ENCODE measurements at places on chromosomes 1 and 21.

DNA sequence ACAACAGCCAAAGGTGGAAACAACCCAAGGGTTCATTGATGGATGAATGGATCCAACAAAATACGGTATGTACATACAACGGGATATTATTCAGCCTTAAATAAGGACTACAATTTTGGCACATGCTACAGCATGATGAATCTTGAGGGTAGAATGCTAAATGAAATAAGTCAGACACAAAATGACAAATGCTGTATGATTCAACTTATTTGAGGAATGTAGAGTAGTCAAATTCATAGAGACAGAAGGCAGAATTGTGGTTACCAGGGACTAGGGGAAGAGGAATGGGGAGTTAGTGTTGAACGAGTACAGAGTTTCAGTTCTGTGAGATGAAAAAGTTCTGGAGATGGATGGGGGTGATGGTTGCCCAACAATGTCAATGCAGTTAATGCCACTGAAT, 118.0 kb upstream of the PAXBP1 start:
- H3K4me3 ChIP-seq: no peak overlapping the region
- peaks cover 5% of the 10 kb centered on the region for H3K4me1 ChIP-seq
- H3K27me3 ChIP-seq: peaks cover 2% of the 10 kb centered on the region
- no peak for DNase-seq
- H3K36me3 ChIP-seq: no peaks in the 10 kb centered on the region
- H3K27ac ChIP-seq: no peak overlapping the region

DNA sequence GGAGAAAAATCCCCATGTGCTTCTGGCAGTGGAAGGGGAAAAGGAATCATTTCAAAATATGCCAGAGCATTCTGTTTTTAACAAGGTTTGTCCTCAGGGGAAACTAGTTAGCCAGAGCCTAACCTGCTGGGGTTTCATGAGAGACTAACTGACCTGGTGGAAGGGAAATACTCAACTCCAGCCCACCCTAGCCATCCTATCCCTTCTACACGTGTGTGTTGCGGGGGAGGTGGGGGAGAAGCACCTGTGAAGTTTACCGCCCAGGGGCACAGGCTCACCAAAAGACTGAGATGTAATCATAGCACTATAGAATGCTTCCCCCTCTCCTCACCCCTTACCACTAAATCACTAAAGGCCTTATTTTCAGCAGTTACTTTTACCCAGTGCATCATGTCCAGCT, 139.5 kb downstream of the GRIK3 start:
- H3K4me1 ChIP-seq: no peaks in the 10 kb centered on the region
- no peak for DNase-seq
- H3K27ac ChIP-seq: no peak overlapping the region
- no peak overlapping the region for H3K4me3 ChIP-seq
- no peaks in the 10 kb centered on the region for H3K27me3 ChIP-seq

- DNase-seq: no peak
- H3K4me3 ChIP-seq: no peak overlapping the region
- H3K4me1 ChIP-seq: no peaks in the 10 kb centered on the region
- no peak overlapping the region for H3K27ac ChIP-seq
- H3K36me3 ChIP-seq: peaks cover 2% of the 10 kb centered on the region
Observed at GRCh38 chr1:77927414-77927813, 39.0 kb downstream of the NEXN start.

DNA sequence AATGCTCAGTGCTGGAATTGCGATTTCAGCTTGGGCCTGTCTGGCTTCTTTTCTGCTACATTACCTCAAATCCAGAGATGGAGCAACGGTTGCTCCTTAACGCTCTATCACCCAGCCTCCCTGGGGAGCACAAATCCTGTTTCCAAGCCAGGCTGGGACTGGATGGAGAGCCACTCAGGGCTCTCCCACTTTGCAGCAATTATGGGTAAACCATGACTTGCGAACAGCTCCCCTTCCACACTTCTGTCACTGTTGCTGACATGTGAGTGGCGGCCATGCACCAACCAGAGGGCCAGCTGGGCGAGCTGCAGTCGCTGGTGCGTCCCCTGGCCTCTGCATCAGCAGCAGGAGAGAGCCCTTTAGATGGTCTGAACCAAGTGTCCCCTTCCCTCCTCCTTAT, 65.1 kb upstream of the RAB4A start:
- no peak for DNase-seq
- no peak overlapping the region for H3K27ac ChIP-seq
- peaks cover 11% of the 10 kb centered on the region for H3K27me3 ChIP-seq
- H3K4me3 ChIP-seq: no peak overlapping the region
- peaks cover 18% of the 10 kb centered on the region for H3K4me1 ChIP-seq
- H3K36me3 ChIP-seq: no peaks in the 10 kb centered on the region

GRCh38 chr1:87787551-87787950, 458.9 kb downstream of the LMO4 start:
- no peak overlapping the region for H3K4me3 ChIP-seq
- no peak for DNase-seq
- H3K27me3 ChIP-seq: no peaks in the 10 kb centered on the region
- no peaks in the 10 kb centered on the region for H3K36me3 ChIP-seq

GRCh38 chr1:35947547-35947946, 16.6 kb downstream of the AGO3 start:
- no peak for DNase-seq
- no peaks in the 10 kb centered on the region for H3K27me3 ChIP-seq
- no peak overlapping the region for H3K4me3 ChIP-seq
- no peaks in the 10 kb centered on the region for H3K4me1 ChIP-seq
- H3K36me3 ChIP-seq: no peaks in the 10 kb centered on the region

DNA sequence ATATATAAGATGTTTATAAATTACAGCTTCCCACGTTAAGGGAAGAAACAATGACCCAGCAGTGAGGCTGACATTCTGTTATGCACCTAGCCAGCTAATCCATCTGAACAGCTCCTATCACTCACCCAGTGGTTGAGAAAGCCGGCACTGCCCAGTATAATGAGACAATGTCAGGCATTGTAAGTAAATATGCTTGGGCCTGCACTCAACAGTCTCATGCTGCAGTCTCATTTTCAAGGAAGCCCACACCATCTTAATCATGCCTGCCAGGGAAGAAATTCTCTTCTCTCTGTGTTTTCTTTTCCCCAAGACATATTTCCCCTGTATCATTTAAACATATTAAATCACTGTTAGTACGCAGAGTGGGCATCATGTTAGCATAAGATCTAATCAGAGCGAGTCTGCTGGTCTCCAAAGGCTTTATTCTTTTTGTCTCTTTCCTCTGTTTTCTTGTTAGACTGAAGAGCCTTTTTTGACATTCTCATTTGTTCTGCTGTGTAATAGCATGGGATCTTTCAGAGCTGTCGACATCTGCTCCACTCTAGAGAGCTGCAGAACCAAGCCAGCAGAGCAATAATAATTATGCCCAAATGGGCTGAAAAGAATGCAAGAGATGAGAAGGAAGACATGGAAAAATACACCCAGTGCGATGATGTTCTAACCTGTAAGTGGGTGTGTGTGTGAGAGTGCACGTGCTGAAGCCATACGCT, 67.6 kb upstream of the SLC22A15 start:
- no peak overlapping the region for H3K27ac ChIP-seq
- peaks cover 8% of the 10 kb centered on the region for H3K4me1 ChIP-seq
- DNase-seq: peak; percentile 15
- no peaks in the 10 kb centered on the region for H3K36me3 ChIP-seq

- no peaks in the 10 kb centered on the region for H3K4me1 ChIP-seq
- H3K27ac ChIP-seq: no peak overlapping the region
- no peaks in the 10 kb centered on the region for H3K27me3 ChIP-seq
- H3K4me3 ChIP-seq: no peak overlapping the region
- no peaks in the 10 kb centered on the region for H3K36me3 ChIP-seq
- DNase-seq: no peak
Observed at GRCh38 chr21:27070861-27071670, 104.2 kb upstream of the ADAMTS5 start.

DNA sequence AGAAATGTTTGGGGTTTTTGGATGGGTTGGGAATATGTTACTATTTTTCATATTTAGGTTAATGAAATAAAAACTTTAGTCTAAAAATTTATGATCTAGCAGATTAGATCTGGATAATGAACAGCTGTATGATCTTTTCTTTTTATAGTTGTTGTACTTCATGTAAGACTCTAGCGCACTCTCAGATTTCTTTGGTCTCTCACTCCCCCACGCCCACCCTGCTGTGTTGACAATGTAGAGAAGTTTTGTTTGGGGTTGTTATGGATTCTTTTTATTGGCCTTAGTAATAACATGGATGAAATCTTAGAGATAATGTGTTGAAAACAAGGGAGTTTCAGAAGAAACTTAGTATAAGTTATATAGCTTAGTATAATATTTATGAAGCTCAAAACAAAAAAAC, 5.5 kb downstream of the KLF18 start:
- H3K4me3 ChIP-seq: no peak overlapping the region
- DNase-seq: no peak
- no peaks in the 10 kb centered on the region for H3K4me1 ChIP-seq
- H3K27me3 ChIP-seq: peaks cover 17% of the 10 kb centered on the region
- H3K36me3 ChIP-seq: no peaks in the 10 kb centered on the region

GRCh38 chr1:42618866-42619265, 39.4 kb upstream of the PPIH start:
- no peak for DNase-seq
- no peaks in the 10 kb centered on the region for H3K4me1 ChIP-seq
- no peak overlapping the region for H3K4me3 ChIP-seq
- no peaks in the 10 kb centered on the region for H3K36me3 ChIP-seq

- H3K36me3 ChIP-seq: peaks cover 52% of the 10 kb centered on the region
- H3K27me3 ChIP-seq: no peaks in the 10 kb centered on the region
- no peak overlapping the region for H3K27ac ChIP-seq
- H3K4me1 ChIP-seq: peaks cover 13% of the 10 kb centered on the region
- H3K4me3 ChIP-seq: no peak overlapping the region
Observed at GRCh38 chr1:164563721-164564360, 4.9 kb downstream of the PBX1 start.

DNA sequence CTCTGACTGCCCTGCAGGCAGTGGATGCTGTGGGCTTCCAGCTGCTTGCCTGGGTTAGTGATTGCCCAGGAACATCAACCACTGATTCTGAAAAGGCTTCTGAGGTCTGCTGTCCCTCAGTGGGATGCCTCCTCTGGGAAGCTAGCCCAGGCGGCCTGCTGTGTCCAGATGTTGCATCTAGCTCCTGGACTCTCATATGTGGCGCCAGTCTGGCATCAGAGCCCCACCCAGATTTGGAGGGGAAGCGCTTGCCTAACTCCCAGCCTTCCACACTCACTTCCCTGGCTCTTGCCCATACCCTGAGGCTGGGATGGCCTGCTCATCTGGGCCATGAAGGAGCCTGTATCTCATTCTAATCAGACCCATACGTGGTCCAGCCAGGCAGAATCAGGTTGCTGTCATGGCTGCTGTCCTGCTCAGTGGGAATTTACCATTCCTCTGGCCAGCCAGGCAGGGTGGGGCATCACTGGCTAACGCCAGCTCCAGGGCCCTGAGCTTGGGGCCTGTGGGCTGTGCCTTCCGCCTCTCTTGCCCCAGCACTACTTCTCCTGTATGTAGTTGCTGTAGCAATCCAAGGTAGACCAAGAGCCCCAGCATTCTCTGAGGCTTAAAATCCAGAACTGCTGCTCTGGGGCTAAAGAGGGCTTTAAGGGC, 4.1 kb downstream of the CSF1 start:
- peaks cover 60% of the 10 kb centered on the region for H3K36me3 ChIP-seq
- H3K27me3 ChIP-seq: no peaks in the 10 kb centered on the region
- no peak for DNase-seq
- no peak overlapping the region for H3K27ac ChIP-seq
- H3K4me1 ChIP-seq: peaks cover 9% of the 10 kb centered on the region

Data from neuronal stem cell (in vitro differentiated cells).